ENCODE measurements at places on chromosomes 3 and 15.

DNA sequence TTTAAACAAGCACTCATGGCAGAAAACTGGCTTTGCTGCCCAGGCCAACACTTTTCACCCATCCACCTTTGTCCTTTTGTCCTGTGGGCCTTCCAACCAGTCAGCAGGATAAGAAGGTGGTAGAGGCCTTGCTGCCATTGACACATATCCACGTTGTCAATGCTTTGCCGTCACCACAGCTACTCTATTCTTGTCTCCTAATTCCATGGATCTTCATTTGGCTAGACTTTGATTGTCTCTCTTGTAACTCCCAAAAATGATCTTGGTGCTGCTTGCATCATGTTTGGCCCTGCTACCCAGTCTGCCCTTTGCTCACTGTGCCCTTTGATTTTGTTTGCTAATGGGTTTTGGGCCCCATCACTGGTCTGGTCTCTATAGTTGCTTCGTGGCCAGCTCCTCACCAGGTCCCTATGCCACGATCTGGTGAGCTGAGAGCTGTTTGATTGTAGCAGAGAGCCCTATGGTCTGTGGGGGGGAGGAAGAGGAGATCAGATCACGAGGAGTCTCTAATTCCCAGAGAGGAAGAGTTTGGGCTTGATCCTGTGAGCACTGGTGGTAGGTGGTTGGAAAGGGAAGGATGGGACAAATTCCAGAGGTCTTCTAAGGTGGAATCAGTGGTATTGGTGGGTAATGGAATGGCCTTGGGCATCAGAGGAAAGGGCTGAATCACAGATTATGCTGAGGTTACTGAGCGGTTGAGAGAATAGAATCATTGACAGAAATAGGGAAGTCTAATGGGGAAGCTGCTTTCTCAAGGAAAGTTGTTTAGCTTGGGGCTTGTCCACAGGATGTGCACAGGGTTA, 40.3 kb downstream of the ABHD2 start:
- DNase-seq, result no peak

DNA sequence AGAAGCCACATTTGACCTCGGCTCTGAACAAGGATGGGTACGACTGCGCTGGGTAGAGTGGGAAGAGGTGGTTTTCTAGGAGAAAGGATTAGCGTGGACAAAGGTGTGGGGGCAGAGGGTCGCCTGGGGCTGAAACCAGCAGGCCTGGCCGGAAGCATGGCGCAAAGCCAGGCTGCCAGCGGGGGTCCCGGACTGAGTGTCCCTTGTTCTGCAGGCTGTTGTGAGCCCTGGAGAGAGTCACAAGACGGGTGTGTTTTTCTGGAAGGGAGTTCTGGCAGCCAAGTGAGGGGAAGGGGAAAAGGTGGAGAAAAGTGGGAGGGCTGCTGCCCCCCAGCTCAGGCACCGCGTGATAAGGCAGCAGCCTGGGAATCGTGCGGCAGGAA, 98.5 kb upstream of the MEF2A start:
- DNase-seq, result no peak

- no peak for DNase-seq
These were observed 387.9 kb downstream of the PYDC2 start for GRCh38 chr3:191848818-191849217.

- no peak for DNase-seq
These were observed 197.5 kb upstream of the BCL6 start for GRCh38 chr3:187942658-187943241.

- DNase-seq, result no peak
These were observed 25.0 kb downstream of the TKT start for GRCh38 chr3:53230789-53231188.

All from stimulated activated CD4-positive, alpha-beta T cell treated with anti-CD3 and anti-CD28 coated beads, Interleukin-15, amount 100 ng/mL, for 1 hour (primary cell).